ENCODE measurements at places on chromosomes 7 and 10.

- peak; percentile 48 for DNase-seq
Observed at GRCh38 chr10:624605-625332, 64.7 kb downstream of the DIP2C start.

DNA sequence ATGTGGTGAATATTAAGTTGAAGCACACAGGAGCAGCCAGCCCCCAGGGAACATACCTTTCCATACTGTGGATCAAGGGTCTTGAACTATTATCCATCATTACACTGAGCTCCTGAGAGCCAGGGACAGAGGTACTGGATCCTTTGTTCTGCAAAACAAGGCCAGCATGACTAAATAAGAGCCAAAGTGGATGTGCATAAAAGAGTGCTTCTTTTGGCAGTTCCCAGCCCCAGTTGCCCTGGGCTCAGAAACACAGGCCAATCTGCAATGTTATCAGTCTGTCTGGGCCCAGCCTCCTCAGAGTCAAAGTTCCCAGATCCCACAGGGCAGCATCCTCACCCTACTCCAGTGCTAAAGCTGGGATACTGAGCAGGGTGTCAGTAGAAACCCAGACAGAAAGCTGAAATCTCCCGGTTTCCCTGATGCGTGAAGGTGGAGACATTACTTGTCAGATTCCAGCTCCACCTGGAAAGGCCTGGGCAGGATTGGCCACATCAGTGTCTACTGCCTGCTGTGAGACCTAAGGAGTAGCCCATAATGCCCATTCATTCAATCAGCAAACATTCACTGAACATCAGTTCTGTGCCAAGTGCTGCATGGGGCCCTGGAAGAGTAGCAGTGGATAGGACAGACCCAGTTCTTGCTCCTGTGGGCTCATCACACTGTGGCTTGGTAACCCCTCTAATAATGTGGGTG lies 342.7 kb downstream of the CXCL12 start:
- DNase-seq, result no peak

DNA sequence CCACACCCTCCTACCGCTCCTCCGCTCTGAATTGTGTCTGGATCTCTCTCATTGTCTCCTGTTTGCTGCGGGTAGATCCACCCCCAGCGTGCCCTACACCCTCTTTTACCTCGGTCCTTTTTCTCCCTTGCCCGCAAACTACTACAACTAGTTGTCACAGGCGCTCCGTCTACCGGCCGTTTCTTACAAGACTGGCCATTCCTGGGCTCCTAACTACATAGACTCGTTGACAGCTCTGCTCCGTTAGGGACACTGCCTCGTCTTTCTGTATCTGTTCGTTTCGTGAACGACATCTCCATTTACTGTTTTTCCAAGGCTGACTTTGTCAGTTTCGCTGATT lies 786 bp downstream of the TAF3 start:
- DNase-seq, result no peak

GRCh38 chr7:138472292-138473079 lies 12.4 kb downstream of the TRIM24 start:
- no peak for DNase-seq

DNA sequence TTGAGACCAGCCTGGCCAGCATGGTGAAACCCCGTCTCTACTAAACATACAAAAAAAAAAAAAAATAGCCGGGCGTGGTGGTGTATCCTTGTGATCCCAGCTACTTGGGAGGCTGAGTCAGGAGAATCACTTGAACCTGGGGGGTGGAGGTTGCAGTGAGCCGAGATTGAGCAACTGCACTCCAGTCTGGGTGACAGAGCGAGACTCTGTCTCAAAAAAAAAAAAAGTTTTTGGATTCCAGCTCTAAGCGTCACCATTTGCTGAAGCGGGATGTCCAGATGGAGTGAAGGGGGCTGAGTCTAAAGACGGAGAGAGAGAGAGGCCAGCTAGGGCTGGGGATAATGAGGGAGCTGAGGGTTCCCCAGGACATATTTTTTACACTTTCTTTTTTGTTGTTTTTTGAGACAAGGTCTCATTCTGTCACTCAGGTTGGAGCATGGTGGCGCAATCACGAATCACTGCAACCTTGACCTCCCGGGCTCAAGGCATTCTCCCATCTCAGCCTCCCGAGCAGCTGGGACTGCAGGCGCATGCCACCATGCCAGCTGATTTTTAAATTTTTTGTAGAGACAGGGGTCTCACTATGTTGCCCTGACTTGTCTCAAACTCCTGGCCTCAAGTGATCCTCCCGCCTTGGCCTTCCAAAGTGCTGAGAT lies 9.4 kb upstream of the HK1 start:
- no peak for DNase-seq

Measured in GOT3 (cell line).